ENCODE measurements at places on chromosomes 13 and 19. TPM values are rescaled to one million over a fixed set of nuclear protein-coding genes. Genes with fewer than 3 reads are reported as not detected.

GRCh38 chr13:29743201-29743786, 107.1 kb downstream of the UBL3 start:
- no peak overlapping the region for H3K27ac ChIP-seq
- no peak overlapping the region for H3K4me3 ChIP-seq
- H3K4me1 ChIP-seq: peaks cover 21% of the 10 kb centered on the region

TEX101 gene
- not detected for total RNA-seq

DNA sequence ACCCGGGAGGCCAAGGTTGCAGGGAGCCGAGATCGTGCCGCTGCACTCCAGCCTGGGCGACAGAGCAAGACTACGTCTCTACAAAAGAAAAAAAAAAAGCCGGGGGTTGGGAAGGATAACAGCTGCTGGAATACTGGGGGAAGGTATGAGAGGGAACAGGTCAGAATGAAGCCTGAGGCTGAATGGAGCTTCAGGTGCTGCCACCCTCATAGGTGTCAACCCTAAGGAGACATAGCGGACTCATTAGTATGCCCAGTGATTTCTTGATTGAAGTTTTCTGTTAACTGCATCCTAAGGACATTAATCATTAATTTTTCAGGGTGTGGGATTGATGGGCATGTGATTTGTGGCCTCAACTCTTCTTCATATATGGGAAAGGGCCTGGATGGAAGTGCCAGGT, 6.0 kb downstream of the SMARCA4 start:
- H3K4me3 ChIP-seq: peak overlapping the region; percentile 54
- no peak for DNase-seq
- peaks cover 2% of the 10 kb centered on the region for H3K36me3 ChIP-seq

METTL21C gene
- not detected for total RNA-seq

TSHZ3 gene
- 3.0 TPM for total RNA-seq

- H3K36me3 ChIP-seq: no peaks in the 10 kb centered on the region
- H3K4me3 ChIP-seq: peak overlapping the region; percentile 12
- no peaks in the 10 kb centered on the region for H3K27me3 ChIP-seq
These were observed 25.7 kb downstream of the SH3GL1 start for GRCh38 chr19:4374498-4375163.

GRCh38 chr13:84683448-84683847, 801.2 kb upstream of the SLITRK1 start:
- H3K36me3 ChIP-seq: no peaks in the 10 kb centered on the region
- H3K27ac ChIP-seq: no peak overlapping the region
- H3K27me3 ChIP-seq: no peaks in the 10 kb centered on the region
- no peak overlapping the region for H3K4me3 ChIP-seq
- DNase-seq: no peak

GRCh38 chr19:15194938-15195337, 5.9 kb downstream of the NOTCH3 start:
- H3K4me3 ChIP-seq: peak overlapping the region; percentile 80
- DNase-seq: no peak
- H3K27me3 ChIP-seq: no peaks in the 10 kb centered on the region
- H3K4me1 ChIP-seq: peaks cover 39% of the 10 kb centered on the region
- peaks cover 18% of the 10 kb centered on the region for H3K36me3 ChIP-seq
- H3K27ac ChIP-seq: no peak overlapping the region

- H3K27ac ChIP-seq: no peak overlapping the region
- H3K4me3 ChIP-seq: no peak overlapping the region
- DNase-seq: no peak
- H3K4me1 ChIP-seq: peaks cover 3% of the 10 kb centered on the region
- no peaks in the 10 kb centered on the region for H3K27me3 ChIP-seq
These were observed 139.3 kb downstream of the ENOX1 start for GRCh38 chr13:43647471-43647870.

ARL11 gene
- total RNA-seq: not detected

DAND5 gene
- not detected for total RNA-seq

- no peak overlapping the region for H3K4me3 ChIP-seq
- H3K27ac ChIP-seq: no peak overlapping the region
- no peak for DNase-seq
- H3K4me1 ChIP-seq: no peaks in the 10 kb centered on the region
These were observed 2020.1 kb upstream of the PRR20A start for GRCh38 chr13:55120631-55121030.

CACNG6 gene
- 0.77 TPM for total RNA-seq

CEACAM20 gene
- total RNA-seq: not detected

DNA sequence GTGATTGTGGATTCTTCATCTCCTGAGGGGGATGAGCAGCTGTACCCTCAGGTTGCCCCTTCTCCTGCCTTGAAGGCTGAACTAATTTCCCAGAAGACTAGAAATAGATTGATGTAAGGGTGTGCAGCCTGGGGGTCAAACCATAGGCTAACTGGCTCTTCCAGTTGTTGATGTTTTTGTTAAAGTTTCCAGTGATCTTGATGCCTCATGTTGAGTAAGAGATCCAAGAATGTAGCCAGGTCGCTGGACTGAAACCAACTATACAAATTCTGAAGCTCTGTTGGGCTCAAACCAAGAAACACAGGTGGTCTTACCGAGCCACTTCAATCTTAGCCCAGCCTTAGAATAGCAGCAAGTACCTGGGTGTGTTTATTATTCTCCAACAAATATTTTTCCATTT, 391.8 kb downstream of the KLF5 start:
- peaks cover 3% of the 10 kb centered on the region for H3K36me3 ChIP-seq
- H3K27me3 ChIP-seq: no peaks in the 10 kb centered on the region
- H3K27ac ChIP-seq: no peak overlapping the region
- no peak overlapping the region for H3K4me3 ChIP-seq
- peaks cover 7% of the 10 kb centered on the region for H3K4me1 ChIP-seq
- no peak for DNase-seq

DNA sequence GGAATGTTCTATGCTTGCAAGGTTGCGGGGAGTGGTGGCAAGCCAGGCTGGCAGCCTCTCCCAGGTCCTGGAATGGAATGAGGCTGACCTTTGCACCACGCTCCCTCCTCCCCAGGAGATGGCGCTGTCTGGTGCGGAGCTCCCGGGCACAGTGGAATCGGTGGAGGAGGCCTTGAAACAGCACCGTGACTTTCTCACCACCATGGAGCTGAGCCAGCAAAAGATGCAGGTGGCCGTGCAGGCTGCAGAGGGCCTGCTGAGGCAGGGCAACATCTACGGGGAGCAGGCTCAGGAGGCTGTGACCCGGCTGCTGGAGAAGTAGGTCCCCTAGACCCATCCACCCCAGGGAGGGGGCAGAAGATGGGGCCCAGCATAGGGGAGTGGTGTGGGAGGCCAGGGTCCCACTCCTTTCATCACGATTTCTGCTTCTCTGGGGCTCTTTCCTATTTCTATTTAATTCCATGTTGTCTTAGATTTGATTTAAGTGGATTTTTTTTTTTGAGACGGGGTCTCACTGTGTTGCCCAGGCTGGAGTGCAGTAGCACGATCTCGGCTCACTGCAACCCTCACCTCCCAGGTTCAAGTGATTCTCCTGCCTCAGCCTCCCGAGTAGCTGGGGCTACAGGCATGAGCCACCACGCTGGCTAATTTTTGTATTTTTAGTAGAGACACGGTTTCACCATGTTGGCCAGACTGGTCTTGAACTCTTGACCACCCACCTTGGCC, 53.2 kb upstream of the SHKBP1 start:
- peaks cover 53% of the 10 kb centered on the region for H3K27me3 ChIP-seq
- DNase-seq: peak; percentile 65
- H3K36me3 ChIP-seq: no peaks in the 10 kb centered on the region
- H3K27ac ChIP-seq: no peak overlapping the region

DNA sequence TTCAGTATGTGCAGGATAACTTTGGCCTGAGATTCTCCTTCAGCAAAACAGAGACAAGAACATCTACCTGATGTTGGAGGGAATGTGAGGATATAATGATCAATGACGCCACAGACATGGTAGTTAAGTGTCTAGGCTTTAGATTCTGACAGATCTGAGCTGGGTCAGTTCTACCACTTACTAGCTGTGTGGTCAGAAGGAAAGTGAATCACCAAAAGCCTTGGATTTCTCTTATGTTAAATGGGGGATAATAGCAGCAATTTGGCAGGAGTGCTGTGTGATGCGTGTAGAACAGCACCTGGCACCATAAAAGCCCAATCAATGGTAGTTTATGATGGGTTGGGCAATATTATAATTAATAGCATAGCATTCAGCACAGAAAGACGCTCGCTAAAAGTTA, 41.7 kb downstream of the RXFP2 start:
- H3K27me3 ChIP-seq: peaks cover 3% of the 10 kb centered on the region
- no peaks in the 10 kb centered on the region for H3K36me3 ChIP-seq
- DNase-seq: no peak
- no peaks in the 10 kb centered on the region for H3K4me1 ChIP-seq
- no peak overlapping the region for H3K27ac ChIP-seq

DNA sequence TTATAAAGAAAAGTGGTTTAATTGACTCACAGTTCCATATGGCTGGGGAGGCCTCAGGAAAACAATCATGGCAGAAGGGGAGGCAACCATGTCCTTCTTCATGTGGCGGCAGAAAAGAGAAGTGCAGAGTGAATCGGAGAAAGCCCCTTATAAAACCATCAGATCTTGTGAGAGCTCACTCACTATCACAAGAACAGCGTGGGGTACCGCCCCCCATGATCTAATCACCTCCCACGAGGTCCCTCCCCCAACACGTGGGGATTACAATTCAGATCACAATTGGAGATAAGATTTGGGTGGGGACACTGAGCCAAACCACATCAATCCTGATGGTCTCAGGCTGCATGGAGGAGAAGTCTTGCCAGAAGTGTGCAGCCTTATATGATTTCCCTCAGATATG, 26.0 kb downstream of the TM9SF2 start:
- no peaks in the 10 kb centered on the region for H3K27me3 ChIP-seq
- DNase-seq: no peak
- H3K36me3 ChIP-seq: peaks cover 13% of the 10 kb centered on the region
- no peak overlapping the region for H3K27ac ChIP-seq
- no peak overlapping the region for H3K4me3 ChIP-seq

ACER1 gene
- total RNA-seq: not detected

CD209 gene
- not detected for total RNA-seq

KLK5 gene
- total RNA-seq: not detected

- H3K4me3 ChIP-seq: no peak overlapping the region
- no peaks in the 10 kb centered on the region for H3K27me3 ChIP-seq
- no peak for DNase-seq
- peaks cover 4% of the 10 kb centered on the region for H3K4me1 ChIP-seq
- no peaks in the 10 kb centered on the region for H3K36me3 ChIP-seq
These were observed 198.7 kb downstream of the KCTD12 start for GRCh38 chr13:76687467-76687866.

GRCh38 chr19:38781058-38781457, 7.7 kb upstream of the LGALS7 start:
- no peak overlapping the region for H3K4me3 ChIP-seq
- H3K36me3 ChIP-seq: no peaks in the 10 kb centered on the region
- DNase-seq: no peak
- H3K4me1 ChIP-seq: peaks cover 4% of the 10 kb centered on the region
- no peak overlapping the region for H3K27ac ChIP-seq

DNA sequence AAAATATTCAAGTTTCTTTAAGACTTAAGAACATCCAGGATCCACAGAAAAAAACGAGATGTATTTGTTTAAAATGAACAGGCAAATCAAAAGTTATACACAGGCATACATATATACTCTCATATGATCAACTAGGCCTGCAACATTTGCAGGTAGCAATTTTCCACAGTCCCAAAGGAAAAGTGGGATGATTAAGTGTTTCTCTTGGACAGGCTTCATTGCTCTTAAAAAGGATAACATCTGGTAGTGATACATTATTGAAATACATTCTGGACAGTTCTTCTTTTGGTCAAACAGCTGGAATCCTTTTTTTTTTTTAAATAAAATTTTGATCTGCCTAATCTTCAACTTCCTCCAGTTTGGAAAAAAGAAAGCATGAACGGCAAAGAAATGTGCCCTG, 114.8 kb upstream of the TDRD3 start:
- no peak for DNase-seq
- H3K27ac ChIP-seq: no peak overlapping the region
- H3K4me3 ChIP-seq: no peak overlapping the region
- peaks cover 2% of the 10 kb centered on the region for H3K36me3 ChIP-seq

ARHGAP35 gene
- 81.0 TPM for total RNA-seq

DNA sequence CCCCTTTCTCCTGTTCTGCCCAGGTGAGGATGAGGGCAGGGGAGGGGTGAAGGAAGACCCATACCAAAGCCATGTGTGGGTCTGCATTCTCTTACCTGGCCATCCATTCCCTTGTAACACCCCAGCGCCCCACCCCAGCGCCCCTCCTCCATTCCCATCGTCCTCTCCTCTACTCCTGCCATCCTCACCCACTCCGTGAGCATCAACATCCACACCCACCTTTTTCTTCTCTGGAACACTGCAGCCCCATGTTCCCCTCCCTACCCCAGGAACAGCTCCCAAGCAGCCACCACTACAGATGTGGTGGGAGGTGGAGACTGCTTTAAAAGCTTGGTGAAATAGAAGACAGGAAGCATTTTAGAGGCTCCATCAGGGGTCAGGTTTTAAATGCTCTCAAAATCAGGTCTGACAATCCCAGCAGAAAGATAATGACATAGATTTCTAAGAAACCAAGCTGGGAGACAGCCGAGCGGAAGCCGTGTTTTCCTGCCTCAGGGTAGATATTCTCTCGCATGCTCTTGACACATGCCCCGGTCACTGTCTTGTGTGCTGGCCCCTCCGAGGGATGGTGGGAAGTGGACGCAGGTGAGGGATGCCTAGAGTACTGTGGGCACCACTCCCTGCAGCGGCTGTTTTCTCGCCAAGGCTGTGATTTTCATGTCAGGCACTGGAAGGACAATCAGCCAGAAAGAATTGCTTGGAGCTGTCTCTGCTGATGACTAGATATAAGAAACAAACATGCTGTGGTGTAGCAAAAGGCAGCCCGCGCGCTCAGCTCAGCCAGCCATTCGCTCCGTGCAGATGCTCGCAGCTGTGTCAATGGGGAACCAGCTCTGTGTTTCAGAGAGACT, 9.8 kb downstream of the MEDAG start:
- peaks cover 2% of the 10 kb centered on the region for H3K27me3 ChIP-seq
- H3K36me3 ChIP-seq: no peaks in the 10 kb centered on the region
- peaks cover 5% of the 10 kb centered on the region for H3K4me1 ChIP-seq
- no peak for DNase-seq
- no peak overlapping the region for H3K27ac ChIP-seq

DNA sequence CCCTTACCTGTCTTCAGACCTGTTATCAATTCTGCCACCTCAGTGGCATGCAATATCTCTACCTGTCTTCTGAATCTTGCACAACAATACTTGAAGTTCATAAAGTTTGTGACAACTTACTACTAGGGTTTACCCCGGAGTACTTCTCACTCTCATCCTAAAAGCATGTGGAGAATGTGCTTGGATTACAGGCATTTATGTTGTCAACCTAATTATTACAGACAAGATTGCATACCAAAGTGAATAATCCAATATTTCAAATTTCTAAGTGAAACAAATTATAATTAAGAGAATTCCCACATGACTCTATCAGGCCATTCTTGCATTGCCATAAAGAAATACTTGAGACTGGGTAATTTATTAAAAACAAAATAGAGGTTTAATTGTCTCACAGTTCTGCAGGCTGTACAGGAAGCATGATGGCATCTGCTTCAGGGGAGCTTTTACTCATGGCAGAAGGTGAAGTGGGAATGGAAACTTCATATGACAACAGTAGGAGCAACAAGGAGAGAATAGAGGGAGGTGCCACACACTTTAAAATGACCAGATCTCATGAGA, 661.0 kb upstream of the SPRY2 start:
- no peak for DNase-seq
- H3K36me3 ChIP-seq: peaks cover 30% of the 10 kb centered on the region
- H3K4me1 ChIP-seq: no peaks in the 10 kb centered on the region

- H3K27ac ChIP-seq: no peak overlapping the region
- no peak overlapping the region for H3K4me3 ChIP-seq
- no peaks in the 10 kb centered on the region for H3K27me3 ChIP-seq
These were observed 39.1 kb downstream of the USP12 start for GRCh38 chr13:27132538-27132937.

Measured in neural crest cell (in vitro differentiated cells).